ENCODE measurements at places on chromosomes 3 and 15.

- no peak for DNase-seq
Measured at GRCh38 chr3:113663324-113663750, 33.1 kb downstream of the USF3 start.

- no peak for DNase-seq
Measured at GRCh38 chr15:31409171-31409570, 82.5 kb downstream of the KLF13 start.

- DNase-seq = no peak
Measured at GRCh38 chr3:17801131-17801530, 58.7 kb upstream of the TBC1D5 start.

GRCh38 chr15:62483814-62484213 is 318.7 kb upstream of the C2CD4B start:
- DNase-seq = no peak
